GM13976 (cell line): ENCODE measurements at places on chromosomes 5 and 9.

GRCh38 chr5:19565466-19565865 is 422.5 kb downstream of the CDH18 start:
- no peak for DNase-seq

GRCh38 chr5:11906497-11906896 is 2.3 kb upstream of the CTNND2 start:
- no peak for DNase-seq

DNA sequence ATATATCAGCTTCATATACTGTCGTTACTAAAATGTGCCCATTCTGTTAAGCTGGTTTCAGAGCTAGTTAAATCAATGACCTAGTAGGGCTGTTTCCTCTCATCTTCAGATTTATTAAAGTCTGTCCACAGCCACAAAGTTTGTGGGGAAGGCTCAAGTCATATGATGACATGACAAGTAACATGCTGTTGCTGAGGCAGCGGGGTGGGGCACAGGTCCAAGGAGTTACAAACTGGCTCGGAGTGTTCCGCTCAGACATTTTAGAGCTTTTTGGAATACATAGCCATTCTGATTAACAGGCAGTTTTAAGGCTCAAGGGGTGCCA is 2.7 kb upstream of the ANP32B start:
- no peak for DNase-seq

- DNase-seq = no peak
Observed at GRCh38 chr5:144198386-144198785, 27.7 kb downstream of the KCTD16 start.

GRCh38 chr5:124461941-124462340 is 284.5 kb downstream of the ZNF608 start:
- no peak for DNase-seq
